ENCODE measurements at places on chromosomes 11 and 22.

DNA sequence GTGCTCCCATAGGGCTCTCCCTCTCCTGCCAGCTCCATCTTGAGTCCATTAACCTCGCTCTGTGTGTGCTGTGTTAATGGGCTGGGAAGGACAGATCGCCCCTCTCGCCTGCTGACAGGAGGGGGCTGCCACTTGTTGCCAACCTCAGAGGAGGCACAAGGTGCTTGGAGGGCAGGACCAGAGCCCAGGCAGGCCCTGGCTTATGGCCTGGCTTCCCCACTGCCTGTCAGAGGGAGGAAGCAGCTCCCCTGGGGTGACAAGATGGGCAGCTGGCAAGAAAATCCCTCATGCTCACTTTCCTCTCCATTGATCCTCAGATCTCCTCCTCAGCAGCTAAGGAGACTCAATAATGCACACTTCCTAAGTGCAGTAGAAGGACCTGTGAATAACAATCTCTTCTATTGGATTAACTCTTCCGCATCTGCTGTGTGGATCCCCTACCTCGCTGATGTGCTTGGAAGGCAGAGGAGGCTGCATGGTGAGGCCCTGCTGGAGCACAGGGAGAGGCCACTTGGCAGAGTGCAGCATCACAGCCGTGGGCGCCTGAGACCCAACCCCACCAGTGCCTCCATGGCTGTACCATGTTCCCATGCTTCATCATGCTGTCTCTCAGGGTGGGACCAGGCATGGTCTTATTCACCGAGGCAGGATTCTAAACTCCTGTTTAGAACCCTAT is 70.3 kb downstream of the TRIM29 start:
- no peak for DNase-seq

DNA sequence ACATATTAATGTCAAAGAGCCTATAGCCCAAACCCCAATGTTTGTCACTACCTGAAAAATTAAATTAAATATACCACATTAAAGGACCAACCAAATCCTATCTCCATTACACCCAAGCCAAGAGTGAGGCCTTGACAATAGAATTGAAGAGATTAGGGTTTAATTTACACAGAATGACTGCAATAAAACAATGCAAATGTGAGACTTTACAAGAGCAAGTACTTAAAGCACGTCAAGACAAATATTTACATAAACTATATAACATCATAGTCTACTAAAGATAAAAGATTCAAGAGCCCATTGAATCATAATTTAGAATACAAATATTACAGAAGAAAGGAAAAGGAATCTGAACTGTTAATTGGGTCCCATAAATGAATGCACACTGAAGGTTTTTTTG is 85.6 kb downstream of the CADM1 start:
- DNase-seq: no peak

DNA sequence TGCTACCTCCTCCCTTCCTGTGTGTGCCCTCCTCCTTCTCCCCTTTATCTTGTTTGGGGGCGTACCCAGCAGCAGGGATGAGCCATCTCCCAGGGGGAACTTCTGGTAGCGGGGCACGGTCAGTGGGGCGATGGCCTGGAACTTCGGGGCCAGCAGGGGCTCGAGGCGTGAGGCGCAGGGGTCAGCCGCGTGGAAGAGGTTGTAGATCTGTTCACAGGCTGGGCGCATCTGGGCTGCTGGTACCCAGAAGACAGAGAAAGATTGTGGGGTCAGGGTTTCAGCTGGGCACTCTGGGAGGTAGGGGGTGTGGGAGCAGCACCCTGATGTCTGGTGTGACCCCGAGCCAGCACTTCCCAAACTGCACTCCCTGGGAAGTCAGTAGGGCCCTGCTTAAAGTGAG is 9.1 kb downstream of the PITPNM1 start:
- DNase-seq: no peak

- DNase-seq: no peak
Measured at GRCh38 chr22:42745118-42745517, 24.4 kb upstream of the A4GALT start.

DNA sequence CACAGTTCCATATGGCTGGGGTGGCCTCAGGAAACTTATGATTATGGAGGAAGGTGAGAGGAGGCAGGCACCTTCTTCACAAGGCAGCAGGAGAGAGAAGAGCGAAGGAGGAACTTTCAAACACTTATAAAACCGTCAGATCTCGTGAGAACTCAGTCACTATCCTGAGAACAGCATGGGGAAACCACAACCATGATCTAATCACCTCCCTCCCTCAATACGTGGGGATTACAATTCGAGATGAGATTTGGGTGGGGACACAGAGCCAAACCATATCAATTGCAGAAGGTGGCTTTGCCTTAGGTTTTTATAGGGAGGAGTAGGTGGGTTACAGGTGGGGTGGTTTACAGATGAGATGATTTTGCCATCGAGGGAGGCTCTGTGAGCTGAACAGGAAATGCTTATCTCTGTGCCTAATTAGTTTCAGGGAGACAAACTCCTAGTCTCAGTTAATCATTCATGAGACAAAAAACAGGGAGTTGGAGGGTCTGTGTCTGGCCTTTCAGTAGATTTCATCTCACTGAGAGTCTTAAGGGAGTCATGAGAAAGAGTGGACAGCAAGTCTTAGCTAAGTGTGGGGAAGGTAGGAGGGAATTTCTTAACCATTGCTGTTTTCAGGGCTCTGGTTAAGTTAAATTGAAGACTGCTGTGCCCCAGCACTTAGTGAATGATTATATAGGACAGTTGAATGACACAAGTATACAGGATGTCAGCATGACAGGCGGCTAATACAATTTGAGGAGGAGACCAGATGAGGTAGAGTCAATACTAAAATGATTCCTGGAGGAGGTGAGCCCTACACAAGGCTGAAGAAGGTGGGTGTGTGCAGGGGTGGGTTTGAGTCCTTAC is 47.7 kb downstream of the CWC15 start:
- DNase-seq: no peak

DNA sequence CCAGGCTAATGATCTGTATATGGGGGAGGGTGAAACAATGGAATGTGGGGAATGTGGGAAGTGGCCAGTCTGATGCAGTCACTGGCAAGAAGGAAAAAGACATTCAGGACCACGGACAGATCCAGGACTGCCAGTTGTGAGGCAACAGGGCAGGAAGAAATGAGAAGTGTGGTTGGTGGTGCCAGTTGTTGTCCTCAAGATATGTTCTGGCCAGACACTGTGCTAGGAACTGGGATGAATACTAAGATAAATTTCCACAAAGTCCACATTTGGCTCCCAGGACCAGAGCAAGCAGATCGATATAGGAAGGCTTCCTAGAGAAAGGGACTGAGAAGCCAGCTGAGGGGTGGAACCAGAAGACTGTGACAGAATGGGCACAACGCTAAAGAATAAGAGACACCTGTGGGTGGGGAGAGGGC is 6.8 kb upstream of the TPBGL start:
- DNase-seq: peak; percentile 87

DNA sequence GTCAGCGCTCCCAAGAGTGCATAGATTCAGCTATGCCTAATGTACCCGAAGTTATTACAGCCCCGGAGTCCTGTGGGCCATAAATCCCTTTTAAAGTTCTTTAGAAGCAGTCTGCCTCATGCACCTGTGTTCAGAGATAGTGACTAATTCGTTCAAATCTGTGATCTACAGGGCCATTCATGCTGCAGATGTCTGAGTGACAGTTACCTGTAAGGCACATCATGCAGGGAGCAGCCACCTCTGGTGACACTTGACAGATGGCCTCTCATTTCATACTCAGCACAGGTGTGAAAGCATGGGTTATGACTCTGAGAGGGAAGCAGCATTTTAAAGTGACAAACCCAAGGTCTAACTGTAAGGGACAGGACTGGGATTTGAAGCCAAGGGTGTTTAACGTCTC is 2.4 kb upstream of the E2F8 start:
- DNase-seq: no peak

DNA sequence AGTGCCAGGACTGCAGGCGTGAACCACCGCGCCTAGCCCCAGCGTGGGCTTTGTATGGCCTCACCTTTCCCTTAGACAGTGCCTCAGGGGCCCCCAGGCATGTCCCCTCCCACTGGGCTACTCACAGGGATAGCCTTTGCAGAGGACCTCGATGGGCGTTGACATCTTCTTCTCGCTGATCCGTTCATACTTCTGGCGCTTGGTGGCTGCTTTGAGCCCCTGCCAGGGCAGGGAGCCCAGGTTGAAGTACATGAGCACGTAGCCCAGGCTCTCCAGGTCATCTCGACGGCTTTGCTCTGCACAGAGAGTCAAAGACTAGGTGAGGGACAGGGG is 17.5 kb downstream of the CSNK1E start:
- DNase-seq: no peak

DNA sequence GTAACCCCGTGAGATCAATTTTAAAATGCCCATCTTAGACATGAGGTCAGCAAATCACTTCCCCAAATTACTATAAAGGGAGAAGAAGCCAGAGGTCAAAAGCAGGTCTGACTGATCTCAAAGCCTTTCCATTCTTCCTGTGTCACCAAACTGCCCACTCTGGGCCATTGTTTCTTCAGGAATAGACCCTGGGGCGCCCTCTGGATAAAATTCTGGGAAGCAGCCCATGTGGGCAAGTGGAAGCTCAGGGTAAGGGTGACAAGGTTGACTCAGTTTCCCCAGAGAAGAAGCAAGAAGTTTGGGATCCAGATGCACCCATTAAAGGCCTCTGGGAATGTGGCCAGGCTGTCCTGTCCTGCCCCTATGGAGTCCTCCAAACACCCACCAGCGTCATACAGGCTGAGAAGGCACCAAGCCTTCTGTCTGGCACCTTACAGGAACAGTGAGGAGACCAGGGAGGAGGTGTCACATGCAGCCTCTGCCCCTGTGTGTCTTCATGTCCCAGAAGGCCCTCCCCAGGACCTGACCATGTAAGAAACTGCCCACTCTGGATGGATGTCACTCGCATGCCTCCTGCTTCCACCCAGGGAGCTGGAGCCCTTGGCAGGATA is 50.1 kb downstream of the CHST1 start:
- no peak for DNase-seq

DNA sequence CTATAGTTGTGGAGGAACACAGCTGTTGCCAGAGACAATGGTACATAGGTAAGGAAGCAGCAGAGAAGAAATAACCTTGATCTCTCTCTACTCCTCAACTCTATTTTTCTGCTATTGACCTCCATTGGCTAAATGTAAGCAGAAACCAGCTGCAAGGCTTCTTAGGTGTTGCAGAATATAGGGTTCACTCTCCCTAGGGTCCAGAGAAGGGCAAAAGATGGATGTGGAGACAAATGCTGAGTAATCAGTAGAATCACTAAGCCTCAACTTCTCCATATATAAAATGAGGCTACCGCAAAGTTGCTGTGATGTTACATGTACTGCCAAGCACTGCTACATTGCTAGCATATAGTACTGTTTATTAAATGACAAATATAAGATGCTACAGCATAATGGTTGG is 120.6 kb downstream of the PDE3B start:
- DNase-seq: no peak

DNA sequence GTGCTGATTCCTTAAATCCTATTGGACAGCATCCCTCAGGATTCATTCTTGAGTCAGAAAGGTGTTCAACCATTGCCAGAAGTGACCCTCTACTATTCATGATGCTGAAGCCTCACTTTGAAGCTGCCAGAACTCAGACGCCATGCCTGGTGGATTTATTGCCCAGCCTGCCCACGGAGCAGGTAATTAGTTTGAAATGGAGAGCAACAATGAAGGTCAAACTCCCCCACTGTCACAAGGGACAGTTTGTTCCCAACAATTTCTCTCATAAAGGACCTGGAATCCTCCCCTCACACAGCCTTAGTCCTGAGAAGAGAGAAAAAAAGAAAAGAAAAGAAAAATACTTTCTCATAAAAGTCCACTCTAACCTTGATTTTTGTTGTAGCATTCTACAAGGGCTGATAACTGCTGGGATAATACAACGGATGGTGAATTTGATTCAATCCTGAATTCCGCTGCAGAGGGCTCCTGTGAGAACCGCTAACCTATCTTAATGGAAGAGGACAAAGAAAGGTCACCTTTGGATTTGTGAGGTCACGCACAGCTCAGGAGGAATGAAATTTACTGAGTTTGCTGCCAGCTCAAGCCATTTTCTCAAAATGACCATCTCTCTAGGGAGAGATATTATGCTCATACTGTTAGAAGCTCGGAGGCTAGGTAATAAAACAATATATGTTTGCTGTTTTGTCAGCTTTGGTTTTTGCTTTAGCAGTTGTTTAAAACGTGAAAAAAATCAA is 161.6 kb upstream of the SYN3 start:
- no peak for DNase-seq

- DNase-seq: no peak
Measured at GRCh38 chr11:17314232-17314547, 37.4 kb upstream of the NCR3LG1 start.

DNA sequence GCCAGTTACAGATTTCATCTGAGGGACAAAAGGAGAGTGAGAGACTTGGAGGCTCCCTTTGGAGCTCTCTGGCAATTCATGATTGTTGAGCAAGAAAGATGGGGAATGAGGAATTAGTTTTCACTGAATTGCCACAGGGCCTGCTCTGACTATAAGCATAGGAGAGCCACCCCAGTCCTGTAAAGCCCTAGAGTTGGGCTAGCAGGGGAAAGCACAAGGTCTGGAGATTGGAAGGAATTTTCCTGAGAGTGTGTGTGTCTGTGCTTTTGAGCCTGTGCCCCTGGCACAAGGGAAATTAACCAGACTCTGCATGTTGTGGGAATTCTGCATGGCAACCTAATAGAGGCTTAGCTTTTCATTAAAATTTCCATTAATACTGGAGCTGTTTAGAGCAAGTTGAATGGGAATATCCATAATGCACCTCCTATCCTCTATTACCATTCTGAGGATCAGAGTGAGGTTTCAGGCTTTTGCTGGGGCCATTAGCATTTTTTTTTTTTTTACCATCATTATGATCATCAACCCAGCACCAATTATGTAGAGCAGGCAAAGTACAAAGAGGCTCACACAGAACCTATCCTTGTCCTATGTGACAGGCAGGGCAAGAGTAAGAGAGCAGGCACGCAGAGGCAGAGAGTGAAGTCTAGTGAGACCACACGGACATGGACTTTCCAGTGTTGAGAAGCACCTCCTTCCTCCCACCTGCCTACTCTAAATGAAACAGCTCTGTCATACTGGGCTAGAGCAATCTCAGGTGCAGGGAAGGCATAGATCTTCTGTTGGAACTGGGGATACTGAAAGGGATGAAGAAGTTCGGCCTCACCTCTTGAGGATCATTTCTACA is 308.5 kb downstream of the ST3GAL4 start:
- no peak for DNase-seq

GRCh38 chr11:46472662-46472994 is 81.1 kb upstream of the CHRM4 start:
- DNase-seq: no peak

DNA sequence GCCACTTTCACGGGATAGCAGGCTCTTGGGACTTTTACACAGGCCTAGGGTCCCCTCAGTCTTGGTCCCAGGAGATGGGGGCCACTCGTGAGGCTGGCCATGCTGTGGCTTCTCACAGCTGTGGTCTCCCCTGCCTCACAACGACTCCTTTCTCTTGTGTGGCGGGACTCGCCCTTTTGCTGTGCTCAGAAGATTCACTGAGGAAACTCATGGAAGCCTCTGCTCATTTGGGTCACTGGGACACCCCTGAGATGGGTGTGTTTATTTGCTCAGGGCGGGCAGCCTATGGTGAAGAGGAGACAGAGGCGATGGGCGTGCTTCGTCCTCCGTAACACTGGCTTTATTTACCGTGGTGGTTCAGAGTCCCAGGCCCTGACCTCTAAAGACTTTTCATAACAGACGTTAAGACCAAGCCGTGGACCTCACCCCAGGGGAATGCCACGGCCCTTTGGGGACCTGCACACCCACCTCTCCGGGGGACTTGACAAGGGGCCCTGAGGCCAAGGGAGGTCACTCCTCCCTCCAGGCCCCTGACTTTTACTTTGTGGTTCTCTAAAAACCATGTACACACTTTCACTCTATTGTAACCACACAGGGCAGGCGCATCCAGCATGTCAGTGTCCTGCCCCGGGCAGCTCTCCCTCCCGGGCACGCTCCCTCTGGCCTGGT is 15.5 kb downstream of the TEF start:
- DNase-seq: no peak

- peak; percentile 42 for DNase-seq
Measured at GRCh38 chr11:123475469-123475868, 45.4 kb downstream of the GRAMD1B start.

All from neuronal stem cell (in vitro differentiated cells).